ENCODE measurements at places on chromosomes 11 and 22.

GRCh38 chr22:31872209-31872608, 72.1 kb upstream of the YWHAH start:
- no peak for DNase-seq

GRCh38 chr22:28977481-28977971, 84.1 kb downstream of the C22orf31 start:
- DNase-seq, result no peak

GRCh38 chr11:123653483-123653826, 969 bp downstream of the SCN3B start:
- no peak for DNase-seq

- DNase-seq, result no peak
Observed at GRCh38 chr22:32717337-32718240, 83.9 kb upstream of the TIMP3 start.

DNA sequence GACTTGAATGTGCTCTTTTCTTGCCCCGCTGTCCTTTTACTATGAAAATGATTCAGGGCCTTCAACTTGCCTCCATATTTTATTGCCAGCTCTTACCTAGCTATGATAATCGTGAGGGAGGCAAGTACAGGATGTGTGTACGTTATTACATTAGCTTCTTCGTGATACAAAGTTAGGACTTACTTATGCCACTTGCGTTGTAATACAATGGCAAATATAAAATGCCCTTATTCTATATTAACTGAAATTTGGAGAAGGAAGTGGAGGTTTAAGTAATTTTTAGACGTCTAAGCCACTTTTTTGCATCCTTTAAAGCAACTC, 10.8 kb upstream of the CCT8L2 start:
- DNase-seq, result no peak

DNA sequence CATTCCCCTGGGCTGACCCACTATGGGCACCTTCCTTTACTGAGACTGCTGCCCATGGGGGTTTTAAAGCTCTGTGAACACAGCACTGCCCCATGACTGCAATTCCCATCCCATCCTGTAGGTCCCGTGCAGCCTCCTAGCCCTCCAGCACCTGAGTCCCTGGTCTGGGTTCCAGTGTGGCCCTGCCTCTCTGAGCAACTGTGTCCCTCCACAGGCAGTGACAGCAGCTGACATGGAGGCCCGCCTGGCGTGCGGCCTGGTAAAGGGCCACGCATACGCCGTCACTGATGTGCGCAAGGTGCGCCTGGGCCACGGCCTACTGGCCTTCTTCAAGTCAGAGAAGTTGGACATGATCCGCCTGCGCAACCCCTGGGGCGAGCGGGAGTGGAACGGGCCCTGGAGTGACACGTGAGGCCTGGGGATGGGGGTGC, 12.6 kb downstream of the OMP start:
- DNase-seq, result no peak

GRCh38 chr11:76810151-76810853, 27.1 kb downstream of the TSKU start:
- no peak for DNase-seq

DNA sequence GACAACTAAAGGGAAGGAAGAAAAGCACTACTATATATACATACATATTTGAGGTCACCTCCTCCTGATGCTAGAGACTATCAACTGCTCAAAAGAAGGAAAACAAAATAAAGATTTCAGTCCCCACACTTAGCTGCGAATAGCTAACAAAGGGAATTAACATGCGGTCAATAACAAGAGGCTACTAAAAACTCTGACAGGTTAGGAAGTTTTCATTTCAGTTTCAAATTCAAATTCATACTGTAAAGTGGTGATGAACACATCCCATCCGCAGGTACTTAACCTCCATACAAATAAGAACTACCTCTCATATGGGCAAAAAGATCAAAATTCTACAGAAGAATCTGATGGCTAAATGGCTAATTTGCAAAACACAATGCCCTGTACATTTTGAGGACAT, 2.6 kb downstream of the NAP1L4 start:
- no peak for DNase-seq

DNA sequence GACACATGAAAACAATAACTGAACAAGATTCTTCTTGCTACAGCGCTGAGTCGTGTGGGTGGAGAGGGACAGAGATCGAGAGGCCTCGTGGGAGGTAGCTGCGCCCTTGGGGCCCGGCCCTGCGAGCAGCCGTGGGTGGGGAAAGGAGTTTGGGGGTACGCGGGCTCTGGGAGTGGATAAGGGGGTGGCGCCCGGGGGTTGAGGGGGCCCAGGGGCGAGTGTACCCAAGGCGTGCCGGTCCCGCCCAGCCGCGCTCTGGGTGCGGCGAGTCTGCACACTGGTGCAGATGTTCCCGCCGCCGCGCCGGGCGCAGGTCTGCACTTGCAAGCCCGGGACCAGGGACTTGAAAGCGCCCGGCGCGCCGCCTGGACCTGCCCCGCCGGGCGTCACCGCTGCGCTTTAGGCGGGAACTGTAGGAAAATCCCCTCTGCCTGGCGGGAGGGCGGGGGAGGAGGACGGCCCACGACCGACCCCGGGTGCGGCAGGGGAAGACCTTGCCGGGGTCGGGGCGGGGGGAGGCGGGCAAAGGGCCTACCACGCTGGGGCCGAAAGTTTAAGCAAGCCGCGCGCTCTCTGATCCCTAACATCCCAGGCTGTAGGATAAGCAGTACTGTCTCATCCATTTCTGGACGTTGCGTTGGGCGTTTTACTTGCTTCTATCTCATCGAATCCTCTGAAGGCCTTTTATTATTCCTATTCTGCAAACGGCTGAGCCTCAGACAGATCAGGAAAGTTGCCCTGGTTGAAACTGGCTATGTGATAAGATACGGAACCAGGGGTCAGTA, 1.4 kb upstream of the KREMEN1 start:
- DNase-seq, result no peak

GRCh38 chr11:61187505-61188130, 15.7 kb upstream of the PGA3 start:
- DNase-seq, result peak; percentile 49

- DNase-seq, result peak; percentile 26
Observed at GRCh38 chr11:125995313-125995712, 49.5 kb downstream of the VSIG10L2 start.

DNA sequence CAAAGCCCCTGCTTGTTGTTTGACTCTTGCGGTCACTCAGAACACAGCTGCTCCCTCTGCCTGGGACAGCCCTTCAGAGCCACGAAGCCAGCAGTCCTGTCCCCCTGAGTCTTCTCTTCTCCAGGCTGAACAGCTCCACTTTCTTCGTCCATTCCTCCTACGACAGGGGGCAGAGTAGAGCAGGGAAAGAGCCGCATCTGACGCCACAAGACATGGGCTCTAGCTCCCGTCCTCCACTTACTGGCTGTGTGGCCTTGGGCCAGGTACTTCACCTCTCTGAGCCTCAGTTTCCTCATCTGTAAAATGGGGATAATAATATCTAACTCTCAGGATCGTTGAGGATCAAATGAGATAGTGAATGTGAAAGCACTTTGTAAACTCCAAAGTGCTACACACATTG, 29.9 kb downstream of the CHRDL2 start:
- DNase-seq, result no peak

DNA sequence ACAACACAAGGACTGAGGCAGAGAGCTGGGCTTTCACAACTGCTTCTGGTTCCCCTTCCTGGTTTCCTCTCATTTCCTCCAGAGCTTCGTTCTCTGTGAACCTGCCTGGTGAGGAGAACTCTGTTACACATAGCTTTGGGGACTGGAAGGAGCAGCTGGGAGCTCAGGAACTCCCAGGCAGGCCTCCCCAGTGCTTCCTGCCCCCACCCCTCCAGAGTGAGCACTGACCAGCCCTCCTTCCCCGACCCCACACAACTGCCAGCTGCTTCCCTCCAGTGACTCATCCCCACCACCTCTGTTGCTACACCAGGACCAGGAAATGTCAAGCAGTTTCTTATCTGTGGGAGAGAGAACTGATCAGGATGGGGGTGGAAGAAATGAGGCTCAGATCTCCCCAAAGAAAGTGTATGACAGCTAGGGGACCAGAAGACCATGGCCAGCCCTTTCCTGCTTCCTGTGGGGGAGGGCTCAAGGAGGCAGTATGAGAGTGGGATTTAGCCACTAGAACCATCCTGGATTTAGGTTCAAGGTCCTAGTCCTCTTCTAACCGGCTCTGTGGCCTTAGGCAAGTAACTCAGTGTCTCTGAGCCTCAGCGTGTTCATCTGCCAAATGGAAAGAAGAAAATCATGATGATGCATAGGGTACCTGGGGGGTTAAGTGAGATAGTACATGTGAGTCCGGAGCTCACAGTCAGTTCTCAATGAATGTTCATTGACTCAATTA, 4.5 kb upstream of the TP53I11 start:
- no peak for DNase-seq

- DNase-seq, result no peak
Observed at GRCh38 chr11:75344761-75345454, 6.6 kb downstream of the ARRB1 start.

- peak; percentile 52 for DNase-seq
Observed at GRCh38 chr11:46295312-46296058, 18.0 kb downstream of the CREB3L1 start.

GRCh38 chr11:60389279-60389910, 6.9 kb upstream of the MS4A14 start:
- DNase-seq, result no peak

DNA sequence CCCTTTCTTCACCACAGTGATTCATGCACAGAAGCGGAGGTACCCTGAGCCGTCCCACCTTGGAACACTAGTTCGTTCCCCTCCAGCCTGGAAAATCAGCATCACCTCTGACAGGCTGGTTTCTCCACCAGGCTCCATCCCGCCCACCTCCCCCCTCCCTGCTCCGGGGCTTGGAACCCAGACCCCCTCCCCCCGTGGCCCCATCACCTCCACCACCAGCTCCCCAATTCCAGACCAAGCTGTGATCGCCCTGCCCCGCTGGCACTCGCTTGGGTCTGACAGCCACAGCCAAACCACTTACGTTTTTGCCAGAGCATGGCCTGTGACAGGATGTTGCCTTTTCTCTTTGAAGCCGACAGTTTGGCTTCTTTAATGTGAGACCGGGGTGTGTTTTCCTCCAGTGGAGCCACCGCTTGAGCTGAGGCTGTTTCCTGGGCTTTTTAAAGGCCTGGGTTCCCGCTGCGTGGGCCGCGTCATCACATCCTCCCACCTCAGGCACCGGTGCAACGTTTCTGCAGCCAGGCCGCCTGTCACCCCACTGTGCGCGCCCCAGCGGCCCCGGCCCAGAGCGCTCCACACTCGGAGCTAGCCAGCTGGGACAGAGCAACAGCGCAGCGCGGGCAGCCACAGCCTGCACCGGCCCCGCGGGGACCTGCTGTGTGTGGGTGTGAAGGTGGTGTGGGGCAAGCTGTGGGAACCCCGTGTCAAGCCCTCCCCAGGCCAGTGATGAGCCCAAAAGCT, at the start of gene POU2AF1:
Gene POU2AF1, minus strand, starts transcription at position 415 of the 741 bp plus-strand sequence. Its CDS starts 98 bp downstream, at position 317.
- peak; percentile 47 for DNase-seq

GRCh38 chr11:20368438-20368837, 4.9 kb downstream of the HTATIP2 start:
- no peak for DNase-seq

DNA sequence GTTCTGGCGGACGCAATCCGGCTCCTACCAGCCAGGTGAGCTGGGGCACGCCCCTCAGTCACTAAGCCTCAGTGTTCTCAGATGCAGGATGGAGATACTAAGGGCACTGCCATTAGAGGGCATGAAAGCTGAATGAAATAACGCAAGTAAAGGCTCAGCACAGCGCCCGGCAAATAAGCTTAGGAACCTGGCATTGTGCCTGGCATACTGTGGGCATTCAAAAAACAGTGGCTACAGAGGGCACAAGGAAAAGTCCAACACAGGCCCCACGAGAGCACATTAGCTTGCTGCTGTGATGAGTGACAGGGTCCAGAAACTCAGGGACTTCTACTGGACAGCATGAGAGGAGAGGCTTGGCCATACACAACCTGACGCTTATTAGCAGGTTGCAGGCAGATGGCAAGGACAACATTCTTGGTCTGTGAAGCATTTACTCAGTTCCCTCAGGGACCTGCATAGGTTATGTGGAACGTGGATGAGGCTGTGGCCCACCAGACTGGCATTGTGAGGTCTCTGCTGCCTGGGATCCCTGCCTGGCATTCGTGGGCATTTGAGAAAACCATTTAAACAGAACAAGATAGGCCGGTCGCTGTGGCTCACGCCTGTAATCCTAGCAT, 12.2 kb downstream of the TXN2 start:
- no peak for DNase-seq
